ENCODE measurements at places on chromosomes 4 and X.

DNA sequence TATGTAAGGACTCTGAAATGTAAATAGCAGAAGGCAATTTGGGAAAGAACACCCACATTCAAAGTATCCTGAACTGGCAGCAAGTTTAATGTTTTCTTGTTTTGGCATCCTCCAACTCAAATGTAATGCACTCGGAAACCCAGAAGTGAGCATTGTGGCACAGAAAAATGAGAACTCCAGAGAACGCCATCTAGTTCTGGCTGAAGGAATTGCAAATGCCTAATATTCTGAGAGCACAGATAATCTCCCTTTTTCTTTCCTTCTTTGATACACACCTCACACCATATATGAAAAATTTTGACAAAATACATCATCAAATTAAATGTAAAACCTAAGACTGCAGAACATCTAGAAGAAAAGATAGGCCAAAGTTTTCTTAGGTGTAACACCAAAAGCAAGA lies 52.1 kb downstream of the PWWP3B start:
- no peak for DNase-seq

DNA sequence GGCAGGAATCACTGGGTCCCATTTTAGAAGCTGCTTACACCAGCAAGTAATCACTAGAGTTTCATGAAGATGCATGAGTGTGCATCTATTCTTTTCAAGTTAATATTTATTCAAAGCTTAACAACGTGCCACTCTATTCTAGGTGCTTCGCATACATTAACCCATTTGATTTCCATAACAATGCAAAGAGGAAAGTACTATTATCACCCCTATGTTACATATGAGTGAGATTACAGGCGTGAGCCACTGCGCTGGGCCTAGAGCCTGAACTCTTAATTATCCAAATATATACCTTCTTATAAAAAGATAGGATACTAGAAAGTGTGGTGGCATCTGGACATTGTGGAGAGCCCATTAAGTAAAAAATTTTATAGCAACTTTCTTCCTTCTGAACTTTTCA lies 65.4 kb downstream of the CXCL13 start:
- DNase-seq, result no peak

GRCh38 chrX:150879855-150880807 lies 18.3 kb downstream of the CD99L2 start:
- no peak for DNase-seq

DNA sequence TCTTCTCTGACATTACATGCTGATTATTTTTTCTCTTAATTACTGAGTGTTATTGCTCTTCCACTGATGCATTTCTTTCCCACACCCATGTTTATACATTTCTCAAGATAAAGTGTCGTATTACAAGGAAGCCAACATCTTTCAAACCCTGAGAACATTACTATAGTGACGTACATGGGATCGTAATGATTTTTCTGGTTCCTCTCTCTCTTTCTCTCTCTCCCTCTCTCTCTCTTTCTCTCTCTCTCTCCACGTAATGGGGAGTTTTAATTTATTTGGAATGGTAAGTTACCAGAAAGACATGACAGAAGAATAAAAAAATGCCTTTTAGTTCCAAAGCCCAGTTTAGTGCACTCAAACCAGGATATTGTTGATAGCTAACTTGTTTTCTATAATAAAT lies 40.4 kb upstream of the MAPK10 start:
- no peak for DNase-seq

GRCh38 chr4:137389911-137390520 lies 142.3 kb downstream of the PCDH18 start:
- DNase-seq, result no peak

DNA sequence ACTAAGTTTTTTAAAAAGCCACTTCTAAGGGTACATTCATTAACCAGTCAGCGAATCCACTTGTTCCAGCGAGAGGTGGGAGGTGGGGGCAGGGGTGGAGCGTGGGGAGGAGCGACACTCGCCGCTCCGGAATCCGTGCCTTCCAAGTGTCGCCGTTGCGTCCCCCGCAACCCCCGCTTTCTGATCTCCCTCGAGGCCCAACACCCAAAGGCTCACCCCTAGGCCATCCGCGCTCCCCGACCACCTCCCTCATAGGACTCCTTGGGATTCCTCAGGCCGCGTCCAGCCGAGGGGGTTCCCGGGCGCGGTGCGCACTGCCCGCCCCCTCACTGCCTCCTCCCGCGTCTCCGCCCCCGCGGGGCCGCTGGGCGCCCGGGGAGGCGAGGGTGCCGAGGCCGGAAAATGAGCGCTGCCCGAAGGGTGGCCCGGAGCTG lies 108.1 kb upstream of the STOX2 start:
- no peak for DNase-seq

GRCh38 chr4:82905205-82905604 lies 4.7 kb downstream of the THAP9 start:
- peak; percentile 59 for DNase-seq

DNA sequence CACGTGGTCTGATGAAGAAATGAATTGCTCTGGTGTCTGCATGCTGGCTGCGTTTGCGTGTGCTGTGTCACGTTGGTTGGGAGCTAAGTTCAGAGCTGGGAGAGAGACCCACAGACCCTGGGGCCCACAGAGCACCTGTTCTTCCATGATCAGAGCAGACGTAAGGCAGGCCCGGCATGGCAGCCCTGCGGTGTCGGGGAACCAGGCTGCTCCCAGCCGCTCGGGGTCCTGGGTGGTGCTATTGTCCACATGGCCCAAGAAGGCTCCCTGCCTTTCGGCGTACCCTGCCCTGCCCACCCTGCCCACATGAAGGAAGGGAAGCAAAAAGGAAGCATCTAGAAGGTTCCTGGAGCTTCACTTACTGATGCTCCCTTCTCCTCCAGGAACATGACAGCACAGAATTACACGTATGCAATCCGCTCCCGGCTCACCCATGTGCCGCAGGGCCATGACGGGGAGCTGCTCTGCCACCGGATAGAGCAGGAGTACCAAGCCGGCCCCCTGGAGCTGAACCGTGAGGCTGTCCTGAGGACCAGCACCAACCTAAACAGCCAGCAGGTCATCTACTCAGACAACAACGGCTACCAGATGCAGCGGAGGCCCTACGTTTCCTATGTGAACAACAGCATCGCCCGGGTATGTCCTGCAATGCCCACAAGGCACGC lies 30.9 kb upstream of the MRFAP1 start:
- DNase-seq, result no peak

- no peak for DNase-seq
Measured at GRCh38 chrX:120286733-120287512, 24.3 kb downstream of the TMEM255A start.

Data from kidney glomerular epithelial cell (primary cell).